ENCODE measurements at places on chromosomes 1 and 21.

DNA sequence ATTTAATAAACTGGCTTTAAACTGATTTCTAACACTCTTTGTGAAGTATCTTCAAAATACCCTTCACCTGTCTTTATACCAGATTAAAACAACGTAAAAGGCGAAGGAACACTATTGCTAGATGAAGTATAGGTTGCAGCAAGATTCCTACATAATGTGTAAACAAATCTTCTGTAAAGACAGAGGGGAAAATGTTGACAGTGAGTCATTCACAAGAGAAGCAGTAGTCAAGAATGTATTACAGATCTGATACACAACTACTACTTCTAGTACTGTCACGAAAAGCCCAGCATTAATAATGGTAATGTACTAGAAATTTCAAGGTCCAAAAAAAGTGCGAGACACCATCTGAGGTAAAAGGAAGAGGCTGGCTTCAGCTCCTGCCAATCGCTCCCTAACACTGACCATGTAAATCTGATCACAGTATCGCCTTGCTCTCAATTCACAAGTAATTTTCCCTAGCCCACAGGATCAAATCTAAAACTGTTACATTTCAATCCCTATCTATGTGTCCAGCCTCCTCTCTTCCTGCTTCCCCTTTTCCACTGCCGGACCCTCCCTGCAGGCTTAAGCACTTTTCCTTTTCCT lies 290.4 kb downstream of the AKT3 start:
- DNase-seq, result no peak

DNA sequence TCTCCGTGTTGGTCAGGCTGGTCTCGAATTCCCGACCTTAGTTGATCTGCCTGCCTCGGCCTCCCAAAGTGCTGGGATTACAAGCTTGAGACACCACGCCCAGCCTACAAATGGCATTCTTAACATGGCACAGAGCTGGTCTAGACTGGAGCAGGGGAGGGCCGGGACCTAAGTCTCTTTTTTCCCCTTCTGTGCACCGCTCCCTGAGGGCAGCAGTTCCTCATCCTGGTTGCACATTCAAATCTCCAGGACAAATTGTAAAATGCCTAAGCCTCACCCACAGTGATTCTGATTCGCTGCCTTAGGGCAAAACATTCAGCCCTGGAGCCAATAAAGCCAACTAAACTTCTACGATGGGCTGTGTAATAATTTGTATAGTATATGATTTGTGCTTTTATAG lies 10.1 kb upstream of the AVPR1B start:
- no peak for DNase-seq

GRCh38 chr1:217393896-217394295 lies 237.0 kb downstream of the GPATCH2 start:
- DNase-seq, result peak; percentile 18

DNA sequence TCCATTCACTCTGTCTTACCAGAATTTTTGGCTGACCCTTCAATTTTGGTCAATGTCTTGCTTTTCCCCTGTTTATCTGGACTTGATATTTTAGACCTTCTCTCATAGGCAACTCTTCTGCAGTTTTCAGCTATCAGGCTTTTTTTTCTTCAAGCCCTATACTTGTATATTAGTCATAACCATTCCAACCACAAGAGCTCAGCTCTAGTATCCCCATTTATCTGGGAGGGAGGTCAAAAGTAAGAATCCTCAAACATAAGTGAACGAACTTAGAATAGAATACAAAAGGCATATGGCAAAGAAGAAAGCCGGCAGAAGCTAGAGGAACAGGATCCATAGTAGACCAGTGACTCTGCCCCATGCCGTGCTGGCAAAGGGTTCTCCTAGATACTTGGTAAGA lies 45.9 kb upstream of the TNFSF4 start:
- DNase-seq, result no peak

- no peak for DNase-seq
These were observed 7.4 kb downstream of the MED8 start for GRCh38 chr1:43382027-43382779.

GRCh38 chr1:96074876-96075577 lies 646.6 kb upstream of the PTBP2 start:
- no peak for DNase-seq

- DNase-seq, result no peak
These were observed 160.8 kb upstream of the SAMSN1 start for GRCh38 chr21:14706712-14707510.

DNA sequence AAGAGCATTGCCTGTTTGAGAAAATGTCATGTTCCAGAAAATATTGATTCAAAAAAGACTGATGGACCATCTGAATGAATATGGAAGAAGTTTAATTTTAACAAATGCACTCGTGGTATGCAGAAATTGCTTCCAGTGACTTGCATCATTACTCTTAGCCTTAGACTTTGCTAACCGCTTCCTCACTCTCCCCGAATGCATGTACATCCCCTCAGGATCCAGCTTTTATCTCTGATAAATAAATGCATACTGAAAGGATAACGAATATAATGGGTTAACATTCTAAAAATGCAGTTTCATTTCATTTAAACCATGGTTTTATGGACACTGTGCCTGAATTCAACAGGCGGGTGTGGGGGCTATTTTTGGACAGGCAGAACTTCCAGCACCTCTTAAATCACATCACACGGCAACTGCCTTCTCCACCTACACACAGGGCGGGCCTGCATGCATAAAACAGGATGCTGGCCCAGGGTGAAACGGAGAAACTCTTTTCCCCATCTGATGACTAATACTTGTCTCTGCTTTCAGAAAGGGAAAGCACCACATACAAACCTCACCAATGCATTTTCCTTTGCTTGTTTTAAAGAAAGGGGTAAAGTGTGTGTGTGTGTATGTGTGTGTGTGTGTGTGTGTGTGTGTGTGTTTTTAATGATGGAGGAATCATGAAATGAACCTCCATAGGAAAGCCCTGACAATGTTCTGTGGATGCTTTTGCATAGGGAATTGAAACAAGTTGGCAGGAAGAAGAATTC lies 48.7 kb downstream of the SPAG17 start:
- DNase-seq, result no peak

- no peak for DNase-seq
These were observed 15.9 kb upstream of the NASP start for GRCh38 chr1:45567911-45568310.

DNA sequence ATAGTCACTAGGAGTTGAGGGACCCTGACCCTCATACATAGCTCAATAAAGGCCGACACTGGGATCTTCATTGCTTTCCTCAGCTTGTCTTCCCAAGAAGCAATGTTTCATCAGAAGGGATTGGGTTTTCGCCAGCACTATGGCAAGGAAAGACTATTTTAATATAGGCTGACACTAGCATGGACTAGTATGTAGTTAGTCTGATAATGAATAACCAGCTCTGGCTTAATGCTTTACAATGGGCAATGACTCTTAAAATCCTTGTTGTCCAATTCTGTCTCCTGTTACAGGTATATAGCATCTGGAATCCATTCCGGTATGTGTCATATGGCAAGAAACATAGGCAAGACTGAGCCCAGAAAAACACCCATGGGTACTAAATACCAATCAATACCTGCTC lies 15.3 kb upstream of the SYT2 start:
- no peak for DNase-seq

DNA sequence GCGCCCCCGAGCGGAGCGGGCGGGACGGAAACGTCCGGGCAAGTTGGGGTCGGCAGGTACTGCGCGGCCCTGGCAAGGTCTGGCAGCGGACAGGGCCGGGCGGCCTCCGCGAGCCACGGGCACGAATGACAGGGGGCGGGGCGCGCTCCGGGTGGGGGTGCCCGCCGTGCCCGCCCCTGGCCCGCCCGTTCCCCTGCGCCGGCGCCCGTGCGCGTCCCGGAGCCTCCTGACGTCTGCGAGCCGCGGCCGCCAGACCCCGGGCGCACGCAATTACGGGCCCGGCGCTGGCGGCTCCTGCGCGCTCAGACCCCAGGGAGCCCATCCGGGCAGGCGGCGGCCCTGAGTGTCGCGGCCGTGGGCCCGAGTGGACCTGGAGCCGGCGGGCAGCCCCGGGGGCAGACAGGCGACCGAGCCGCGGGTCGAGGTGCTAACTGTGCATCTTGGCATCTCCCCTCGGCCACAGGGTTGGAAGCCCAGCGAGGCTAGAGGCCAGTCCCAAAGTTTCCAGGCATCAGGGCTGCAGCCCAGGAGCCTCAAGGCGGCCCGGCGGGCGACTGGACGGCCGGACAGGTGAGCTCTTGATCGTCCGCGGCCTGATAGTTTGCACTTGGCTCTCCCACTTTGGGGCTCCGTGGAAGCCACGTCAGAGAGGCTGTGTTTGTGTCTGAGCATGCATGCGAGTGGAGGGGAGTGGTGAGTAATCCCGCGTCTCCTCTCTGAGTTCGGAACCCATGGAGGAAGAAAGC lies 918 bp downstream of the MIB2 start:
- DNase-seq, result no peak

GRCh38 chr1:118081387-118081786 lies 103.6 kb downstream of the SPAG17 start:
- no peak for DNase-seq

DNA sequence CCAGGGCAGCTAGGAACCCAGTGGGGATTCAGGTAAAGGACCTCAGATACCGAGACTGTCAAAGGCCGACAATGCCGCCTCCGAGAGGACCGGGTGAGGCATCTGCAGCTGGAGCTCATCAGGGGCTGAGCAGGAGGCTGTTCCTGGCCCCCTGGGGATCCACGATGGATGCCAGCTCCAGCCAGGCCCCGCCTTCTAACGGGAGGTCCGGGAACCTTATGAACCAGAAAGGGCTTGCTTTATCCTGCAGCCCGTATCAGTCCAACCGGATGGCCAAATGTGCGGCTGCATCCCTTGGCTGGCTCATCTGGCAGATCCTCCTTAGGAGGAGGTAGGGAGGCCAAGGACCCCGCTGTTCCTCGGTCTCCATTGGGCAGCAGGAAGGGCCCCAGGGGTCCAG lies 32.0 kb downstream of the SLC45A1 start:
- no peak for DNase-seq

- no peak for DNase-seq
These were observed 19.0 kb downstream of the C1orf115 start for GRCh38 chr1:220708936-220709801.

GRCh38 chr1:45995298-45995697 lies 137.1 kb downstream of the PIK3R3 start:
- no peak for DNase-seq

GRCh38 chr1:184632415-184633175 lies 122.1 kb downstream of the EDEM3 start:
- DNase-seq, result no peak

- DNase-seq, result no peak
These were observed 273.1 kb downstream of the TTLL7 start for GRCh38 chr1:83725735-83726360.

DNA sequence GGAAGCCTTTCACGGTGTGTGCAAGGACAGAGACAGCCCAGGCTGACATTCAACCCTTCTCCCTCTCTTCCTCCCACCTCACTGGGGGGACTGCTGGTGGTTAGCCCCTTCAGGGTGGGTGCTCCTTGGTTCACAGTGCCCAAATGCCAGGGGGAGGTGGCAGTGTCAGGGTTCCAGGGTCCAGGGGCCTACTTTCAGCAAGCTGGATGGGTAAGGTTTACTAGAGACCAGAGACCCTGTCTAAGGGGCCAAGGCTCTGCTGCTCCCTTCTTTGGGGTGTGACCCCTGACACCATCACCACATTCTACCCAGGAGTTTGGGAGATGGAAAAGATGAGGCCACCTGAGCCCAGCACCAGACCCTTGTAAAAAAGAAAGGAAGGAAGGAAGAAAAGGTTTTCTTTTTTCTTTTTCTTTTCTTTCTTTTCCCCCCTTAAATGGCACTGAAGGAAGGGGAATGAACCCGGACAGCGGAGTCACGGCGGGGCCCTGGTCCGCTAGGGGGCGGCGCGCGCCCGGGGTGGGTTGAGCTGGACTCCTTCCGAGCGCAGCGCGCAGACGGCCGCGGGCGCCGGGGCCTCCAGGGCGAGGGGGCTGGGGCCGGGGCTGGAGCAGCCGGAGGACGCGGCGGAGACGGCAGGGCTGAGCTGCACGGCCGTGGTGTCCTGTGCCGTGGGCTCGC lies 18.8 kb downstream of the KNCN start:
- DNase-seq, result peak; percentile 68

GRCh38 chr1:153402226-153402625 lies 11.4 kb upstream of the S100A8 start:
- DNase-seq, result no peak

- DNase-seq, result no peak
These were observed 47.1 kb downstream of the ZNF697 start for GRCh38 chr1:119600976-119601375.

DNA sequence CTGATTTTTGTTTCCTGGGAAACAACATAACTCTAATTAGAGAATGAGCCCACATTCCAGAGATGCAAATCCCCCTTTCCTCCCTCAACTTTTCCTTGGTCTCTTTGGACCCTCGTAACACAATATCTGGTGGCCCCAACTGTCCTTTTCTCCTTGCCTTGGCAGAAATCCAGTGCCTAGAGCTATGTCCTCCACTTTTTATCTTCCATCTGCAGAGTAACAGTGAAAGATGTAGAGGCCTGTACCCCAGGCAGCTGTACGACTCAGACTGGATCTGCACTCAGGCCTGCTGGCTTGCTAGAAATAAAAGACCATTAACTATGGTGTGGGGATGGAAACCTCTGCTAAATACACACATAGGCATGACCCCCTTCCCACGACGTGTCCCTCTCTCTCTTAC lies 72.0 kb downstream of the WARS2 start:
- no peak for DNase-seq

DNA sequence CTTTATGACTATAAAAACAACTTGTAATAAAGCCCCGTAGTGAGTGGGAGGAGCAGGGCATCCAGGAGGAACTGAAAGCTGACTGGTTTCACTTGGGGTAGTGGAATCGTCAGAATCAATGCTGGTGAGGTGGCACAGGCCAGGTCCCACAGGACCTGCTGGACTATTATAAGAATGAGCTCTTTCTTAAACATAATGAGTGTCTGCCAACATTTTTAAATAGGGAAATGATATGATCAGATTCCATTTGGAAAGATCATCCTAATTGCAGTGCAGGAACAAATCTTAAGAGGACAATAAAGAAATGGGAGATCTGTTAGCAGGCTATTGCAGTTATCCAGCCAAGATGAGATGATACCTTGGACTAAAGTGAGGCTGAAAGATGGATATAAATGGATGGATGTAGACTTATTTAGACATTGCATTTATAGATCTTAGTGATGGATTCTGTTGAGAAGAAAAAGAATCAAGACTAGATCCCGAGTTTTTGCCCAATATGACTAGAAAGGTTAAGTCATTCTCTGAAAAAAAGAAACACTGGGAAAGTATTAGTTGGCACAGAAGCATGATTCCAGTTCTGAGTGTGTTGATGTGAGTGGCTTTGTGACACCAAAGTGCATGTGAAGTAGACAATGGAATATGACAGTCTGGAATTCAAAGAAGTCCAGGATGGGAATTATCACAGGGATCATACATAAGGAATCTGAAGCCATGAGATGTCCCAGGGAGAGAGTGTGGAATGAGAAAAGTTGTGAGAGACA lies 153.3 kb upstream of the SGIP1 start:
- no peak for DNase-seq

GRCh38 chr1:29556657-29557056 lies 320.3 kb downstream of the PTPRU start:
- no peak for DNase-seq

DNA sequence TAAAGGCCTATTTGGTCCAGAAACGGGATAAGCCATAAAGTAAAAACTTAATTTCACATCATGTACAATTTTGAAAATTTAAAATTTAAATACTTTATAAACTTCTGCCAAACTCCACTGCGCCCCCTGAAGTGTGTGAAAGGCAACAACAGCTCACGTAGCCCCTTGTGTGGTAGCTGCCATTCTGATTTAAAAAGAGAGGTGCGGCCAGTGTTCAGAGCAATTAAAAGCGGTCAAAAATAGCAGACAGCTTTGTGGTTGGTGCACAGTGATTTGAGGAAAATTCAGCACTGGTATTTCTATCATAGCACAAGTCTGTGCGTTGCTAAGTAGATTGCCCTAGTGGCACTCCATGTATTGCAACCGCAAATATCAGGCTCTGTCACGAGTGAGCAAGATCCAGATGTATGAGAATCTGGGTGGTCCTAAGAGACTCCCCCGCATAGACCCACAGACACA lies 122.5 kb downstream of the ATG4C start:
- DNase-seq, result peak; percentile 20

All from neuronal stem cell (in vitro differentiated cells).